ENCODE measurements at places on chromosomes 2 and 18.

DNA sequence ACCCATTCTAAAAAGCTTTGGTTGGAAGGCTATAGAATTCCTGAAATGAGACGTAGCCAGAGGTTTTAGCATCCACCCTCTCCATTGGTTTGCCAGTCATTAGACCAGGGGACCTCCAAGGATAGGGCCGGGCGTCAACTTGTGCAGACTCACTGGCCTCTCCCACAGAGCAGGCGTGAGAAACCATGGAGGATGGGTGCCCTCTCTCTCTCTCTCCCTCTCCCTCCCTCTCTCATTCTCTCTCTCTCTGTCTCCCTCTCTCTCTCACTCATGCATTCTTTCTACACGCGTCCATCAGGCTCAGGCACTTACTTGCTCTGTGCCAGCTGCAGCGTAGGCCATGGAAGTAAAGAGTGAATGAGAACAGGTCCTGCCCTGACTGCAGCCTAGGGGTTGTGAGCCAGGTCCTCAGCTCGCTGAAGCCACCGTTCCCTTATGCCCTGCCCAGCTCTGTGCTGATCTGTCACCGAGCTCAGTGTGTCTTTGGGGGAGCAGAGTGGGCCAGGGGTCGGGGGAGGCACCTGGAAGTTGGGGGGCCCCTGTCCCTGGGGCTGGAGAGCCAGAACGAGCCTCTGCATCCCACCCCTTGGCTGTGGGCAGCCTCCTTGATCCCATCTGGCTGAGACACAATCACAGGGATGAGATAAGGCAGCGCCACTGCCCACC, 304.4 kb upstream of the HS6ST1 start:
- no peak for DNase-seq

GRCh38 chr18:31380912-31381311, 4.3 kb downstream of the DSG4 start:
- DNase-seq, result no peak

DNA sequence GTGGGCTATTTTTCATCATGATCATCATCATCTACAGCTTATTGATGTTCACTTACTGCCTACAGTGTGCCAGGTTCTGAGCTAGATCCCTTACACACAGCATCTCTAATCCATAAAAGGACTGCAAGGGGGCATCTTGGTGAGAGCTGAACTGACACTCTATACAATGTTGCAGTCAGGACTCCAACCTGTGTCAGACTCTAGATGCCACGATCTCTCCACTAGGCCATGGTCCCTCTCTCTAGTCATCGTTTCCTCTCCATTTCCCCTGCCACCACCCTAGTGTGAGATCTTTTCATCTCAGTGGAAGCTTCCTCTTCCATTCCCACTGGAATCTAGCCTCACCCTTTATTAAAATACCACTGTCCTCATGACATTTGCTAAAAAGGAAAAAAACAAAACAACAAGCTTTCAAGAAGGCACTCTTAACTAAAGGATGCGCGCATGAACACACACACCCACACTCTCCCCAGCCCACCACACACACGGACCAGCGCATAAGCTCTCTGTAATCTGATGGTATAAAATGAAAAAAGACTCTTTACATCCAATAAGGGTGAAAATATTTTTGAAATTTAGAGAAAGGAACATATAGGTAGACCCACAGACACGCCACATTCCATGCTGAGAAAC, 93.4 kb upstream of the THOC1 start:
- no peak for DNase-seq

DNA sequence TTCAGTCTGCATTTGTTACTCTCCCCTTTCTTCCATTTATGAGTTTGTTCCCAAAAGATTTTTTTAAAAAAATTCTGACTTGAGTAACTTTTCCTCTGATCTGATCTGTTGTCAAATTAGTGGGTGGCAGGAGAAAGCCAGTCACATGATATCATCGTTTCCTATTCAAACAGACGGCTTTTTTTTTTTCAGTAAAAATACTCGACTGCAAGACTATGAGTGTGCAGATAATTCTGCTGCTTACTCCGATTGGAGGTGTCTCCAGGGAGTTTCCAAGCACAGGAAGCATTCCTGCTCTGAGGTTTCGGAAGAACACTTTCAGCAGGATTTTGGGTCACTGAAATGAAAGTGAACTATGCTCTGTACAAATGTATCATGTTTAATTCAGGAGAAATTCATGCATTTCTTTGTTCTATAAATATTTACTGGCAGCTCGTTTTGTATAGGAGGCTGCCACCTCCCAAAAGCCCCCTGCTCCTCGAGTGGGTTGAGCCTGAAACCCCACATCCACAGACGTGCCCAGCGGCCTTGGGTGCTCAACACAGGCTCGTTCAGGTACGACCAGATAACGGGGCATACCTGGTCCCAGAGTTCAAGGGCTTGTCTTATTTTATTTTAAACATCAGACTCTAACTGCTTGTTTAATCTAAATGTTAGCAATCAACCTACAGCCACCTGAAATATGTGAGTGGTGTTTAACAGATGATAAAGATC, 126.9 kb upstream of the ZNF516 start:
- no peak for DNase-seq

GRCh38 chr18:3321133-3321812, 59.3 kb downstream of the MYL12B start:
- no peak for DNase-seq

DNA sequence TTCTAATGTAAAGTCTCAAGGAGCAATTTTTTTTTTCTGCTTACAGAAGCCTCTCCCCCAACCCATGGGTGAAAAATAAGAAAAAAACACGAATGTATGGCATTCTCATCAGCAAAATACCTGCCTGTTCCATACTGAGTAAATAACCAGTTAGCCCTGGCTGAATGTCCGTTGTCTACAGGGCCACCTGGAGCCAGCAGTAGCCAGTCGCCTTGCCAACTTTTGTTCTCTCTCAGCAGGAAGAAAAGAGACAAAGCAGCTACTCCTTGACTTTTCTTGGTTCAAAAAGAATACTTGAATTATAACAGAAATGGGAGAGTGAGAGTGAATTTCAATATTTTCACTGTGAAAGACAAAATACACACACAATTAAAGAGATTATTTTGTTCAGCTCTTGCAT, 532.9 kb upstream of the CRIM1 start:
- DNase-seq, result no peak

GRCh38 chr2:229443546-229444268, 172.6 kb upstream of the PID1 start:
- no peak for DNase-seq

GRCh38 chr2:236169741-236170589, 1.8 kb upstream of the GBX2 start:
- DNase-seq, result no peak

DNA sequence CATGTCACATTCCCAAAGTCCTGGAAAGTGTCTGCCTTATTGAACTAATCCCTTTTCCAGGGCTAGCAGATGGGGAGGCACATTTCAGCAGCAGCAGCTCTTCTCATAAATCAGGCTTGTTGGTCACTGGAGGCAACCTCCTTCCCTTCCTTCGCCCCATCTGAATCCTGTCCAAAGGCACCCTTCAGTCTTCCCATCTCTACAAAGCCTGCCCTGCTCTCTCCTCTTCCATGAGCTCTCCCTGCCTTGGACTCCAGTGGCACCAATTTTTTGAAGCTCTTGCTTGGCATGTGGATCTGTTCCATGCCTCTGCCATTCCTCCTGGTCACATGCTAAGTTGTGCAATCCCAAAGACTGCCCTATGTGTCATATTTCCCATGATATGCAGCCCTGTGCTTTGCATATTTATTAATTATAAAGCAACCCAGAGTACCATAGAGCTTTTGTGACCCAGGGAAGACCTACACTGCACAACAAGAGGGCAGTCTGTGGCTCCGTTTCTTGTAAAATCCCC, 70.3 kb downstream of the ANTXR1 start:
- no peak for DNase-seq

DNA sequence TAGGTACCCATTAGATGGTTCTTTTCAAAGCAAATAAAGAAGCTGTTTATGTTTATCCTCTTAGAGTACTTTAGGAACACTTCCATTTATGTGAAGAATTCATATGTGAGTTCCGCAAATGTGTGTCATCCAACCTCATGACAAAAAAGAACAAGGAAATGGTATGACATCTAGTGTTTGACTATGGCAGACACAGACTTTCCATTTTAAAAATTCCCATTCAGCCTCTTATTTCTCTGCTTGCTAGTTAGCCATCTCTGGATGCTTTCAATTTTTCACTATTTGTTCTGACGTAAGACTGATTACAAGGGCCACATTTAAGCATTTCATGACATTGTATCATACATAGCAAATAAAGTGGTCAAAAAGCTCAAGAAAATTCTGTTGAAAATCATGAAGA, 103.0 kb downstream of the ZAP70 start:
- no peak for DNase-seq

GRCh38 chr2:22748909-22749308, 636.1 kb upstream of the KLHL29 start:
- DNase-seq, result no peak

DNA sequence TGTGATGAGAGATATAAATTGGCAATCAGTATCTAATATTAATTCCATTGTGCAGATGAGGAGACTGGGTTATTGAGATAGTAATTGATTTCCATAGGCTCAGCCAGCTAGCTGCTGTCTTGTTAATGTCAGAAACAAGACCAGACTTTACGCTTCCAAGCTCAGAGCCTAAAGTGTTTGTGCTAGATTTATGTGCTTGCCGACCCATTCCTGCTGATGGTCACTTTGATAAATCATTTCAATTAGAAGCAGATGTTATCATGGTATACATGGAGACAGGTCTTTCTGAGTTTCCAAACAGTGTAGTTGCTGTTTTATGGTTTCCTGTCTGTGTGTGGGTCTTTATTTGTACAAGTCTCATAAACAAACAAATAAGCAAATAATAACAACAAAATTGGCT, 92.8 kb downstream of the AQP4 start:
- DNase-seq, result no peak

GRCh38 chr18:10049747-10050146, 135.9 kb downstream of the VAPA start:
- no peak for DNase-seq

- DNase-seq, result no peak
Observed at GRCh38 chr2:20156836-20157192, 68.1 kb downstream of the SDC1 start.

DNA sequence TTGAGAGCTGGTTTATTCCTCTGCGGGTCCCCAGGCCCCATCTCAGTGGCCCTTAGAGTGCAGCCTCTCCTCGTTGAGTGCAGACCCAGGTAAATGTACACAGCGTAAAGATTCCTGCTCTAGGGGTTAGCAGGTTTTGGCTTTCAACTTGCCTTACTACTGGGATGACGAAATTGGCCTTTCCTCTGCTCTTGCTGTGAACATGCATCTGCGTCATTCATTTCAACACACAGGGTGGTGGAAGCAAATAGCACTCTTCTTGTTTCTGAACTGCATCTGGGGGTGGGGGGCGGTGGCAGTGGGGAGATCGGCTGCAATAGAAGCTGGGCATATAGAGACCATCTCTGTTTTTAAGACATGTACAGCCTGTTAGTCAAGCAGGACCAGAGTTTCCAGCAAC, 16.5 kb upstream of the SLC16A14 start:
- no peak for DNase-seq

DNA sequence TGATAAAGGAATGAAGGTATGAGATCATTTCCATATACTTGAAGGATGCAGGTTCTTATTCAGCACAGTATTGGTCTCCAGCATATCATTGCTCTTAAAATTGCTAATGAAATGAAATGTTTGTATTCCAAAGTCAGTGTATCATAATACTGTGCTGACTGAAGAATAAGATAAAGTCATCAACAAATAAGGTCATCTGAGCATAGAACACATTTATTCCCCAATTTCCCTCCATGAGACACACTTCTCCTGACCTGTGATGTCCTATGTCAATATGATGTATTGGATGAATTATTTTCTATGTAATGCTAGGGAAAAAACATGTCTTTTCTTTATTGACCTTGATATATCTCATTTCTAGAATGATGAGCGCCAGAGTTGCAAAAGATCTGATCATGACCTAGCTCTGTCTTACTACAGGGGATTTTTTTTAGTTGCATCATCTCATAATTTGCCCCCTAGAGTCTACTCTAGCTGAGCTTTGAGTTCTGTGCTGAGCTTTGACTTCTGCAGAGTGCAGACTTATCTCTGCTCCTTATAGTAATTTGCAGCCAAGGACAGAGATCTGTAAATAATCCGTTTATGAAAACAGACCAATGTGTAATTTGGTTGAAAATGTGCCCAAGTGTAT, 859.8 kb downstream of the TRIB2 start:
- DNase-seq, result no peak

DNA sequence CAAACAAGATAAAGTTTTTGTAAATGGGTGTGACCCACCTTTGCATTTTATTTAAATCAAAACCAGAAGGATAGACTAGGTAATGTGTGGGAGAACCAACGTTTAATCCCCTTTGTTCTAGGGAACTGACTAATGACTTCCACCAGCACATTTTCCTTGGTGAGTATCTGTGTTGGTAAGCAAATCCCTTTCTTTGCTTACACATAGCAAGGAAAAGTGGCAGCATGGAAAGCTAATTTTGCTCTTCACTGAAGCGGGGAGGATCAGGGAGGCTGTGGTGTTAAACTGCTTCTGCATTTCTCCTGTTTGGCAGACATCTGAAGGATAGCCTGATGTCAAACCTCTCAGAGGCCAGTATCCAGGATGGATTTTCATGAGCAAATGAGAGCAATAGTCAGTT, 331.1 kb downstream of the PTPRM start:
- DNase-seq, result no peak

GRCh38 chr2:143824791-143825190, 695.1 kb downstream of the ZEB2 start:
- no peak for DNase-seq

- no peak for DNase-seq
Observed at GRCh38 chr2:21452678-21453077, 328.9 kb downstream of the TDRD15 start.

DNA sequence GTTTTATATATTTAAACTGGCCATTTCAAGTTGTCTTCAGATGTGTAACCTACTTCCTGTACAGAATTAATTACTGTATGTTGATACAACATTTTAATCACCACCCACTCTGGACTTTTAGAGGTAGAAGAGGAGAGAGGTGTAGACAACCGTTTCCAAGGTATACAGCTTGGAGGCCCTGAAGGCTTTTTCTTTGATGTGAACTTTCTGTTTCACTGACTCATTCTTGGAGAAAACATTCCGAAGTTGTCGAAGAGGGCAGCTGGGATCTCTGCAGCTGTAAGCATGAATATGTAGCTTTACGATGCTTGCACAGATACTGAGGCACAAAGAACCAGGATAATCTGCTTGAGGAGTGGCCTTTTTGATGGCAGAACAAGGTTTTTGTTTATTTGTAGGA, 137.0 kb downstream of the NCKAP5 start:
- DNase-seq, result no peak

- DNase-seq, result no peak
Observed at GRCh38 chr2:123179526-123179925, 845.6 kb upstream of the CNTNAP5 start.

- DNase-seq, result no peak
Observed at GRCh38 chr18:63867368-63868125, 20.0 kb upstream of the SERPINB2 start.

- DNase-seq, result no peak
Observed at GRCh38 chr2:173232956-173233744, 121.5 kb upstream of the CDCA7 start.

- no peak for DNase-seq
Observed at GRCh38 chr2:107242811-107243210, 356.8 kb upstream of the ST6GAL2 start.
